NCI-H524 treated with DMSO at 0.1 percent for 48 hours (cell line): ENCODE measurements at places on chromosomes 11 and 22.

DNA sequence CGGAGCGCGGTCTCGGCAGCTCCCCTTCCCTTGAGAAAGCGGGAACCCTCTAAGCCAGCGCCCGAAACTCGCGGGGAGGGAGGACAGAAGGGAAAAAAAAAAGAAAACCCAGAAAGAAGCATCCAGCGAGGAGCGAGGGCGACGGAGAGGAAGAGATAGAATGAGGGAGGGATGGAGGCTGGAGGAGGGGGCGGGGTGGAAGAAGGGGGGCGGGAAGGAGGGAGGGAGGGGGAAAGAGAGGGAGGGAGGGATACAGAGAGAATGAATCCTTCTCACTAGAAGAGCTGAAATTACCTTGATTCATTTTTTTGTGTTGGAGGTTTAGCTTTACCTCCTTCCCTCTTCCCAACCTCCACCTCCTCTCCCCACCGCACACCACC, 19.3 kb upstream of the BDNF start:
- DNase-seq = no peak

- DNase-seq = no peak
Measured at GRCh38 chr11:120622189-120622875, 110.8 kb downstream of the GRIK4 start.

DNA sequence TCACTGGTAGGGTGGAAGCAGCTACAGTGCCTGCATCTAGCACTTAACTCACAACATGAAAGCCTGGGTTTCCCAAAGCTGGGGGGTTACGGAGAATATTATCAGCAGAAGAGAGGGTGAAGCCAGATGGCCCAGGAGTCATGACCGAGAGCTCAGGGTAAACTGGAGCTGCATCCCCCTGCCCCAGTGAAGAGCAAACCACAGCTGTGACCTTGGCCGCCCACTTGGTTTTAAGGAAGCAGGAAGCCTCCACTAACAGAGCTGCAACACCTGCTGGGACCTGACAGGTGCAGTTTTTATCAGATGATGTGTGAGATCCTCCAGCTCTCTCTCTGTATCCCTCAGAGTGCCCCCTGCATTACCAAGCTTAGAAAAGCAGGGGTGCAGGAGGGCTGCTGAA, 20.9 kb downstream of the TCP11L1 start:
- DNase-seq = no peak

- no peak for DNase-seq
Measured at GRCh38 chr11:111777094-111778046, 11.2 kb upstream of the PPP2R1B start.

- no peak for DNase-seq
Measured at GRCh38 chr11:93574638-93575220, 31.5 kb upstream of the SMCO4 start.

- DNase-seq = no peak
Measured at GRCh38 chr11:87185228-87185627, 147.5 kb downstream of the TMEM135 start.

DNA sequence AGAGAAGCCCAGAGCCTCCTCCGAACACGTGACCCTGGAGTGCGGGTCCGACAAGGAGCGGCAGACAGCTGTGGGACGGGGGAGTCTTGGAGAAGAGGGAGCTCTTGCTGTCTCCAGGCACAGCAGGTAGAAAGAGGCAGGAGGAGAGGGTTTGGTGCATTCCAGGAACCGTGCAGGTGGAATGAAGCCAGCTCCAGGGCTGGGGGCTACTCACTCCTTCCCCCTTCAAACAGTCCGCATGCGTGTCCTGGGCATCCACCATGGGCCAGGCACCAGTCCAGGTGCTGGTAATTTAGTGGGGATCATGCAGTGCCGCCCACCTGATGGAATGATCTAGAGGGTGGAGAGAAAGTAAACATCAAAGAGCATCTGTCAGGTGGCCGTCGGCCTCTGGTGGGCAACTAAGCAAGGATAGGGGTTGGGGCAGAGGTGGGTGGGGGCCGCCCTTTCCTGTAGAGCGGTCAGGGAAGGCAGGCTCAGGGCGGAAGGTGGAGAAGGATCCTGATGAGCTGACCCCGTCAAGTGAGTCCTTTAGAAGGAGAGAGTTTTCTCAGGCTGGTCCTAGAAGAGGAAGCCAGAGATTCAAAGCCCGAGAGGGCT, 850.0 kb downstream of the TBC1D22A start:
- DNase-seq = no peak

GRCh38 chr11:116853461-116854073, 16.1 kb upstream of the APOA1 start:
- DNase-seq = no peak

DNA sequence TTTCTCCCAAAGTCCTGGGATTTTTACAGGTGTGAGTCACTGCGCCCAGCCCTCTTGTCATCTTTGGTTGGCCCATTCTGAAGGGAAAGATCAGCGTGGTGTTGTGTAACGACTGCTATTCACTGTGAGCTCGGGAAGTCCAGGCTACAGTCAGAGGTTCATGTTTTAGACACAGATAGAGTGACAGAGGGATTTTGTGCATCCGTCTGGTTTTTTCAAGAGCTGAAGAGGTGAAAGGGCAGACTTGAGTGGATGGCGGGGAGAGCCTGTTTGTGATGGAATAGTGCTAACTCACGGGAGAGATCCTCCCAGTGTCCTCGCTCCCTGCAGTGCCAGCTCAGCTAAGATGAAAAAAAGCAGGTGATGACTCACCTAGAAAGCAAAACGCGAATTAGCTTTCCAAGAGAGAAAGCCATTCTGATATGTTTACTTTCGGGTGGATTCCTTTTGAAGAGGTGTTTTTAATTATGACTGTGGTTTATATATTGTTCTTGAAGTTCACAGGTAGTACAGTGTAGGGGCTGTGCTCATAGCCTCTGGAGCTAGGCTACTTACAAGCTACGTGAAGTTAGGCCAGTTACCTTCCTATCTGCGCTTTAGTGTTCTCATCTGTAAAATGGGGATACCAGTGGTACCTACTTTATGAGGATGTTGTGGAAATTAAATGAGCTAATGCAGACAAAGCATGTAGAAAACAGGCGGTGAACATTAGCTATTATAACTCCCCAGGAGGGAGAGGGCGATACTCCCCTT, 67.2 kb downstream of the C11orf91 start:
- no peak for DNase-seq

- no peak for DNase-seq
Measured at GRCh38 chr11:97110376-97110775, 720.6 kb downstream of the JRKL start.

DNA sequence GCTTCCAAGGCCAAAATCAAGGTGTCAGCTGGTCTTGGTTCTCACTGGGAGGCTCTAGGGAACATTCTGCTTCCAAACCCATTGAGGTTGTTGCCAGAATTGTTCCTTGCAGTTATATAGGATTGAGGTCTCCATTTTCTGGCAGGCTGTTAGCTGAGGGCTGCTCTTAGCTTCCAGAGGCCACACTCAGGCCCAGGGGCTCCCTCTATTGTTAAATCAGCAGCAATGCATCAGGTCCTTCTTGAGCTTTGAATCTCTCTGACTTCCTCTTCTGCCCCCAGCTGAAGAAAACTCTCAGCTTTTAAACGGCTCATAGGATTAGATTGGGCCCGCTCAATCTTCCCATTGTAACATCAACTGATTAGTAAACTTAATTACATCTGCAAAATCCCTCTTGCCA, 39.3 kb upstream of the BSX start:
- no peak for DNase-seq

GRCh38 chr11:95372097-95372656, 141.2 kb upstream of the SESN3 start:
- no peak for DNase-seq
